ENCODE measurements at places on chromosomes 13 and 19.
A peak's percentile ranks its signal among the peaks of the same experiment; 100 is the strongest.

- DNase-seq = no peak
Observed at GRCh38 chr13:45063261-45063860, 56.9 kb upstream of the GTF2F2 start.

GRCh38 chr13:113937527-113938180 lies 36.2 kb downstream of the C13orf46 start:
- no peak for DNase-seq

DNA sequence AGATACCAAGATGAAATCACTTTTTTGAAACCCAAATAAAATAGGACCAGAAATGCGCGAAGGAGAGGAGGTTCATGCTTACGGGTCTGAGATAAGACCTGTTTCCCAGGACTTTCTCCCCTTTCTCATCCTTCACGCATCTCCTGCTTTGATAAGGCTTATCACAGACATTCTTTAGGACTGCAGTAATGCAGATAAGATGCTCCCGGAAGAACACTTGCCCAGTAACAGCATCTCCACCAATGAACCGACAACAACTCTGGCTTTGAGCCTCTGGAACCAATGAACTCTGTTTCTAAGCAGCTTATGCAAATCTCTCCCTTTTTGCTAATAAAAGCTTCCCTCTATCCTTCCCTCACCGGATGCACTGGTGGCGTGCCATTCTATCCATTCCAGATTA lies 783.4 kb upstream of the ARGLU1 start:
- DNase-seq = no peak

DNA sequence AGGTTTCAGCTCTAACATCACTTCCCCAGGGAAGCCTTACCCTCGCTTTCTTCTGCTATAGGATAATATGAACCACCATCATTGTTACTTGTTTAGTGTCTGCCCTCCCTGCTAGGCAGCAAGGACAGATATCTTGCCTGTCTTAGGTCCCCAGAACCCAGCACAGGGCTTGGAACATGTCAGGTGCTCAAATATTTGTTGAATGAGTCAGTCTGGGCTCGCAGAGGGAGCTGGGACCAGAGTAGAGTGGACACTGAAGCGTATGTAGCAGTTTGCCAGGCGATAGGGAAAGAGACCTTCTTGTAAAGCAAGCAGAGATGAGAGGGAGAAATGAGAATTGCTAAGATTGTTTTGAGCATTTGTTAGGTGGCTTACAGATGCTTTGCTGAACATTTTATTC lies 11.7 kb downstream of the BCKDHA start:
- no peak for DNase-seq

DNA sequence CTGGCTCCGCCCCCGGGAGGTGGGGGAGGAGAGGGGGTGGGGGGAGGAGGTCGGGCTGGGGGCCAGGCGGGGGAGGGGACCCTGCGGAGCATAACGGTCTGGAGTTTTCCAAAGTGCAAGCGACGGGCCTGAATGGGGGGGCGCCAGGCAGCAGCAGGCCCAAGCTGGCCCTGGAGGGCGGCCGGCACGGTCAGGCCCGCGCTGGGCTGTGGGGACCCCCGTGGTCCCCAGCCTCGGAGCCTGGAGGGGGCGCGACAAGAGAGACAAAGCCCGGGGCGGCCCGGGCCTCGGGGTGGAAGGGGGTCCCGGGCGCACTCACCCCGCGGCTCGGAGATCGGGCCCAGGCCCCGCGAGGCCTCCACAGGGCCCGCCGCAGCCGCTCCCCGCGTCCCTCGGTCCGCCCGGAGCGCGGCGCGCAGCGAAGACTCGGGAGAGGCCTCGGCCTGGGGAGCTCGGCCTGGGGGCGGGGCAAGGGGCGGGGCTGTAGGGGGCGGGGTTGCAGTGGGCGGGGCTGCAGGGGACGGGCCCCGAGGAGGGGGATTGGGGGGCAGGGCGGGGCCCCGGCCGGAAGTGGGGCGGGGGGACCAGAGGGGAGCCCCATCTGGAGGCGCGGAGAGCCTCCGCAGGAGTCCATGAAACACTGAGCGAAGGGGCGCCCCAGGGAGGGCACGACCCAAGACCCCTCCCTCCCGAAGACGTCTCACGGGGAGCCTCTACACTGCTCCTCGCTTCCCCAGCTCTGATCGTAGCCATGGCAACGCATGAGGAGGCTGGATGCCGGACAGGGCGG lies 47.6 kb downstream of the PTPRS start:
- peak; percentile 57 for DNase-seq

DNA sequence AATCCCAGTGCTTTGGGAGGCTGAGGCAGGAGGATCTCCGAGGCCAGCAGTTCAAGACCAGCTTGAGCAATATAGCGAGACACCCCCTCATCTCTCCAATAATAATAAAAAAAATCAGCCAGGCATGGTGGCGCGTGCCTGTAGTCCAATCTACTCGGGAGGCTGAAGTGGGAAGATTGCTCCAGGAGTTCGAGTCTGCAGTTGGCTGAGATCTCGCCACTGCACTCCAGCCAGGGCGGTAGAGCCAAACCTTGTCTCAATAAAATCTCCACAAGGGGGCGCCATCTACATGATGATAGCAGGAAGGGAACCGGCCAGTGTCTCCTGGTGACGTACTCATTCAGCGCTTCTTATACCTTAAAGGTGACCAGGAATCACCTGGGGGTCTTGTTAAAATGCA lies 13.6 kb upstream of the C5AR1 start:
- DNase-seq = peak; percentile 80

- no peak for DNase-seq
Observed at GRCh38 chr19:15584095-15584494, 30.9 kb upstream of the CYP4F8 start.

DNA sequence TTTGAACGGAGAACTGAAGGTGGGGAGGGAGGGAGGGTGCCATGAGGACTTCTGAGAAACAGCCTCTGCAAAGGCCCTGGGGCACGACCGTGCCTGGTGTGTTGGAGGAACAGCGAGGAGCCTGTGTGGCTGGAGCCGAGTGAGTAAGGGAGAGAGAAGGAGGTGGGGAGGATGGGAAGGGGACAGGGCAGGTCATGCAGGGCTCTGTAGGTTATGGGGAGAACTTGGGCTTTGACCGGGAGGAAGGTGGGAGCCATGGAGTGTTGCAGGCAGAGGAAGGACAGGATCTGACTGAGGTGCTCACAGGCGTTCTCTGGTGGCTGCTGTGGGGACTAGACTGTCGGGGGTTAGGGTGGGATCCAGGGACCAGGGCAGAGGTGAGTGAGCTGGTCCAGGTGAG lies 6.7 kb downstream of the MPND start:
- DNase-seq = no peak

DNA sequence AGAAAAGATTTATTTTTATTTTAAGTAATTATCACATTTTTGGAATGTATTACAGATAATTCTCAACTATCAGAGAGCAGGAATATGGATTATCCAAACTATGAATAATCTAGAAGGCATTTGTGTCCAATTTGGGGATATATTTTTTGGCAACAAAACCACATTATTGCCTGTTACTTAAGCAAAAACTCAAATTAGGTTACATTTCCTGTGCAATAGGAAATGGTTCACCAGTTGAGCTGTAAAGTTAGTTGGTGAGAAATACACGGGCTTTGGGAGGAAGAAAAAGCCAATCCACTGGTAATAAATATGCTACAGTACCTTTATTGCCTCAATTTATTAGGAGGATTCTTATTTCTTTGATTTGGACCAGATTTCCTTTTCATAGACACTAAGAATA lies 1075.2 kb downstream of the PCDH9 start:
- no peak for DNase-seq

DNA sequence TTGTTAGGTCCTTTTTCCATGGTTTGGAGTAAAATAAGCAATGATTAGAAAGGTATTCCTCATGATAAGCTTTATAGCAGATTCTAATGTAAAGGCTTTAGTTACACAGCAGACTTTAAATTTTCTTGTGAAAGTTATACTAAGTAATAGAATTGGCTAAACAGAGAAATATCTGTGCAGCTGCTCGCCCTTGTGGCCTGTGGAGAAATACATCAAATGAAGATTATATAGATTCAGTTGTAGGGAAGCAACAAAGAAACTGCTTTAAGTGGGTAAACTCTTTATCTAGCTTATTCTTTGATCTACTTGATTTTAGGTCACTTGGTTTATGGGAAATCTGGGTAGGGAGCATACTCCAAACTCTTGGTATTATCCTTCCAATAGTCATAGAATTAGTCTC lies 1269.7 kb upstream of the SPRY2 start:
- DNase-seq = no peak

DNA sequence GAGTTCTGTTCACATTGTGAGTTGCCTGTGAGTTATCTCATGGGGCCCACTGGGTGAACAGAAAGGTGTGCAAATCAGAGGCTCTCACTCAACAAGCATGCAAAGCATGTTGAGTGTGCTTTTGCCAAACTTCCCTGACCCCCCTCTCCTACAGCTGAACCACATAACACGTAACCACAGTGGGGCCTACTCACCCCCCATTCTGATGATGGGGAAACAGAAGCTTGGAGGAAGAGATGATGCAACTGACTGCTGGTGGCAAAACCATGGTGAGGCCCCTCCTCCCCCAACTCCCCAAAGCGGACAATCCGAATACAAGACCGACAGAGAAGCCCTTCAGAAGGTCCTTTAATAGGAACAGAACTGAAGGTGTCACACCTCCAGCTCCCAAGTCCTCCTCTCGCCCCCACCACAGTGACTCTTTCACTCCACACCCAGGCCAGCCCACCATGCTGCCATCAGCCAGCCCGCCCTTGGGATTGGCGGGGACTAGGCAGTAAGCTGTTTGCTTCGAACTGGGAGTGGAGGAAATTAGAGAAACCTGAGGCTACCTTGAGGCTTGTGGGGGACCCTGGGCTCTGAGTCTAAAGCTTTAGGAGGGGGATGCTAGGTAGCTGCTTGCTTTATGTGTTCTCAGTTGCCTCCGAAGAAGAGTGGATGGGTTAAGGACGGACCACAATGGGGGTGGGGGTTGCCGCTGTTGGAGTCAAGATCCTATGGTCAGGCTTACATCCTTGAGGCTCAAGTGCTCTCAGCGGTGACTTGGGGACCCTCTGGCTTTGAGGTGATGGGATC lies 3.8 kb downstream of the ZNF784 start:
- DNase-seq = no peak

DNA sequence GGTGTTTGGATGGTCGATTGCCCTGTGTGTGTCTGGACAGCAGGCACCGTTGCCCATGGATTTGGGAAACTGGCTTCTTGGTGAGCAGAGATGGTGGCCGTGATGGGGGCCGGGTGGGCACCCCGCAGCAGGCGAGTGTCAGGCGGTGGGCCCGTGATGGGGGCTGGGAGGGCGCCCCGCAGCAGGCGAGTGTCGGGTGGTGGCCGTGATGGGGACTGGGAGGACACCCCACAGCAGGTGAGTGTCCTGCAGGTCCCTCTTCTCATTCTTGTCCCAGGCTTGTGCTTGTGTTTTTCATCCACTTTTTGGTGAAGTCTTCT lies 86.5 kb downstream of the KDM4B start:
- no peak for DNase-seq

GRCh38 chr13:75761369-75761768 lies 125.2 kb downstream of the LMO7 start:
- DNase-seq = no peak

DNA sequence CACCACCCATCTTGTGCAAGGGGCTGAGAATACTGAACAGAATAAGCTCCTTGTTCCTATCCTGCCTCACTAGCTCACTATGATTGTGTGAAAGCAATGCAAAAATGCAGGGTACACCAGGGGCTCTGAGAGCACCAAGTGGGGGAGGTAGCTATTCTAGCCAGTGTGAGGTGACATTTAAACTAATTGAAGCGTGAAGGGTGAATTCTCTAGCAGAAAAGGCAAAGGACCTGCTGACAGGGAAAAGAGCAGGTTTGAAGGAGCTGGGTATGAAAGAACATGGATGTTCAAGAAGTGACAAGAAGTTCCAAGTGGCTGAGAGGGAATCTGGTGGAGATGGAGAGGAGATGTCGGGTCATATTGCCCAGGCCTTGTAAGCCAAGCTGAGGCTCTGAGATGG lies 64.2 kb downstream of the SIAH3 start:
- DNase-seq = no peak

- no peak for DNase-seq
Observed at GRCh38 chr19:18156841-18157464, 4.0 kb downstream of the PIK3R2 start.

DNA sequence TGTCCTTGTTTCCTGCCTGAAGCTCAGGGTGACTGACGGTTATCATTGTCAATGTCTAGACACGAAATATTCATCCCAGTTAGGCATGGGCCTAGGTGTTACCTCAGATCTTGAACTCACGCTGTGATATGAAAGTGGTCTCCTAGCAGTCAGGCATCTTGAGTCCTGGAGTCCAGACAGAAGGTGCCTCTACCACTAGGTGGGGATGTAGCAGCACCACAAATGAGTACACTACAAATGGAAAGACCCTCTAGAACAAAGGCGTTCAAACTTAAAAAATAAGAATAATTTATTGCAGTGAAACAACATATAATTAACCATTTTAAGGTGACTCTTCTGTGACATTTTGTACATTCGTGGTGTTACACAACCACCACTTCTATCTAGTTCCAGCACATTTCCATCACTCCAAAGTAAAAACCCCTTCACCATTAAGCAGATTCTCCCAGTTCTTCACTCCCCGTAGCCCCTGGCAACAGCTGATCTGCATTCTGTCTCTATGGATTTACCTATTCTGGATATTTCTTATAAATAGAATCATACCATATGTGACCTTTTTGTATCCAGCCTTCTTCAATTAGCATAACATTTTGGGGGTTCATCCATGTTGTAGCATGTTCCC lies 11.9 kb upstream of the FRY start:
- DNase-seq = no peak

GRCh38 chr19:46802152-46802551 lies 13.8 kb upstream of the SLC1A5 start:
- no peak for DNase-seq

GRCh38 chr13:40589285-40590109 lies 76.9 kb downstream of the FOXO1 start:
- DNase-seq = no peak

GRCh38 chr19:49408816-49409440 lies 14.3 kb downstream of the PTH2 start:
- no peak for DNase-seq

DNA sequence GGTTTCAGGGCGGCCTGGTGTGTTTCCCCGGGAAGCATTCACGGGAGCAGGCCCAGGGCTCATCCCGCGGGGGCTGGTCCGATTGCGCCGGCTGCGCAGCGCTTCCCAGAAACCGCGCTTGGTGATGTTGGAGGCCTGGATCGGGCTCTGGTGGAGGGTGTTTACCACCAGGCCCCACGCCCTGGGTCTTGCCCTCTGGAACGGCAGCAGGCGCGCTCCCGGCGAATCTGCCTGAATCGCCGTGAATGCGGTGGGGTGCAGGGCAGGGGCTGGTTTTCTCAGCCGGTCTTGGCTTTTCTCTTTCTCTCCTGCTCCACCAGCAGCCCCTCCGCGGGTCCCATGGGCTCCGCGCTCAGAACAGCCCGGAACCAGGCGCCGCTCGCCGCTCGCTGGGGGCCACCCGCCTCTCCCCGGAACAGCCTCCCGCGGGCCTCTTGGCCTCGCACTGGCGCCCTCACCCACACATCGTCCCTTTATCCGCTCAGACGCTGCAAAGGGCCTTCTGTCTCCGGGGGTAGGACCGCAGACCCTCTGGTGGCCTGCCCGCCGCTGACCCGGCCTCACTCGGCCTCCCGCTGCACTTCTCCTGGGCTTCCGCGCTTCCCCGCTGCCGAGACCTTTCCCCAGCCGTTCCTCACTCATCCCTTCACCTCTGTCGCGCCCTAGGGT lies 69.4 kb upstream of the GJB6 start:
- DNase-seq = no peak
